Stimulated activated CD4-positive, alpha-beta T cell treated with anti-CD3 and anti-CD28 coated beads, Interleukin-2, amount 100 ng/mL, for 24 hours (primary cell): ENCODE measurements at places on chromosomes 2 and 18.

DNA sequence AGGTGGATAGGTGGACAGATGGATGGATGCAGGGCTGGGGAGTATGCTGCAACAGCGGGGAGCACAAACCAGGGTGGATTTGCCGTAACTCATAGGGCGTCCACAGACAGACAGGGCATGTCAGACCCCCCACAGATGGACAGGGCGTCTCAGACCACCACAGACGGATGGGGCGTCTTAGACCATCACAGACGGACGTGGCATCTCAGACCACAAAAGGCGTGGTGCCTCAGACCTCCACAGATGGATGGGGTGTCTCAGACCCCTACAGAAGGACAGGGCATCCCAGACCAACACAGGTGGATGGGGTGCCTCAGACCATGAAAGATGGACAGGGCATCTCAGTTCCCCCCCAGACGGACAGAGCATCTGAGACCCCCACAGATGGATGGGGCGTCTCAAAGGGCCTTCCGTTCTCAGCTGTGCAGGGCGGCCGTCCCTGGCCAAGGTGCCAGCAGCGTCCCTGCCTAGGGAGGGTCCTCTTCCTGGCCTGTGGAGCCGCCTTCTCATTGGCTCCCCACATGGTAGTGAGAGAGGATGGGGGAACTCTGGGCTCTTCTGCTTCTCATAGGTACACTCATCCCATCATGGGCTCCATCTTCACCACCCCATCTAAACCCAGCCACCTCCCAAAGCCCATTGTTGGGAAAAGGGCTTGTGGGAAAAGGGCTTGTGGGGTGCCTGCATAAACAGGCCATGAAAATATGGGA lies 2.1 kb downstream of the ANKMY1 start:
- DNase-seq, result no peak

DNA sequence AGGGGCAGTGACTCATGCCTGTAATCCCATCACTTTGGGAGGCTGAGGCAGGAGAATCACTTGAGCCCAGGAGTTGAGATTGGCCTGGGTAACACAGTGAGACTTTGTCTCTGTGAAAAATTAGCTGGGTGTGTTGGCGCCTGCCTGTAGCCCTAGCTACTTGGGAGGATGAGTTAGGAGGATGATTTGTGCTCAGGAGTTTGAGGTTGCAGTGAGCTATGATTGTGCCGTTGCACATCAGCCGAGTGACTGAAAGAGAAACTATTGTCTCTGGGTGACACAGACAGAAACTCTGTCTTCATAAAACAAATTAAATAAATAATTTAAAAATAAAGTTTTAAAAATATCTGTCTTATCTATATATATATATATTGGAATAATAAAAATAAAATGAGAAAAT lies 1844.6 kb upstream of the PIK3C3 start:
- DNase-seq, result no peak

GRCh38 chr2:233816334-233816733 lies 38.0 kb downstream of the HJURP start:
- no peak for DNase-seq

- DNase-seq, result no peak
Observed at GRCh38 chr2:112000399-112001135, 54.5 kb upstream of the TMEM87B start.

DNA sequence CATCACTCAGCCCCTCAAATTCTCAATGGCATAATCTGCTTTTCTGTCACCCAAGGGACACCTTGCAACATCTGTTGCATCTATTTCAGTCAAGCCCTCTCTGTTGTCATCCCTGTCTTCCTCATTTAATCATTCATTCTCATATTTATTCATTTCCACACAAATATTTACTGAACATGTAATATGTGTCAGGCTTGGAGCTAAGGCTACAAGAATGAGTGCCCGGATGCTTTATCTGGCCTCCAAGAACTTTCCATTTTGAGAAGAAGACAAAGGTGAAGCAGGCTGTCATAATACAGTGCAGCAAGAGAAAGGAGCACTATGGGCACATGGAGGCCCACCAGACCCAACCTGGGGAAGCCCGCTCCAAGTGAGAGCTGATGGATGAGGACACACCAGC lies 15.6 kb downstream of the IL18RAP start:
- no peak for DNase-seq

GRCh38 chr2:37456479-37456878 lies 112.0 kb downstream of the QPCT start:
- DNase-seq, result peak; percentile 23

DNA sequence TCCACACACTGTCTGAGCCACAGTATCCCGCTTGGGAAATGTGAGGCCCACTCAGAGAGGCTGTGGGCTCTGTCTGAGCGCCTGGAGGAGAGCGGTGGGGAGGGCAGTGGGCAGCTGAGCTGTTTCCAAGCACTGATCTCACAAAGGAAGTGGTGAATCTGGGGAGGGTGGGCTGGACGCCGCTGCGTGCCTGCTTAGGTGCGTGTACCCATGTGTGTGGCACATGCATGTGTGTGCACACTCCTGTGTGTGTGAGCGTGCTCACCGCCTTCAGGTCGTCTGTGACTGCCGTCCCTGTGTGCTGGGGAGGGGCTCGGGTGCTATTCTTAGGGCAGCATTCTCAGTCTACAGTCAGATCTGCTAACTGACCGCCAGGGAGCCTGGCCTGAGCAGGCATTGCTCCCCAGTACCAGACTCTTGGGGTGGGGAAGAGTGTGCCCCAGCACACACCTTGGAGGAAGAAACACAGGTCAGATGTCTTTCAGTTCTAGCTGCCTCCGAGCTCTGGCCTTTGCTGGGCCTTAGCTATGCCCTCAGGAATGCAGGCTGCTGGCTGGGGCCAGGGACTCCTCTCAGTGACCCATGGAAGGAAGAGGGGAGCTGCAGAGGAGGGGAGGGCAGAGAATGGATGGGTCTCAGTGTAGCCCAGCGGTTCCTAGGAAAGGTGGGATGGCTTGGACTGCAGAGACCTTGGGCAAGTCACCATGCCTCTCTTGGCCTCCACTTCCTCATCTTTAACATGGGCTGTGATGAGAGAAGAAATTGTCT lies 31.4 kb downstream of the KCNIP3 start:
- DNase-seq, result no peak

DNA sequence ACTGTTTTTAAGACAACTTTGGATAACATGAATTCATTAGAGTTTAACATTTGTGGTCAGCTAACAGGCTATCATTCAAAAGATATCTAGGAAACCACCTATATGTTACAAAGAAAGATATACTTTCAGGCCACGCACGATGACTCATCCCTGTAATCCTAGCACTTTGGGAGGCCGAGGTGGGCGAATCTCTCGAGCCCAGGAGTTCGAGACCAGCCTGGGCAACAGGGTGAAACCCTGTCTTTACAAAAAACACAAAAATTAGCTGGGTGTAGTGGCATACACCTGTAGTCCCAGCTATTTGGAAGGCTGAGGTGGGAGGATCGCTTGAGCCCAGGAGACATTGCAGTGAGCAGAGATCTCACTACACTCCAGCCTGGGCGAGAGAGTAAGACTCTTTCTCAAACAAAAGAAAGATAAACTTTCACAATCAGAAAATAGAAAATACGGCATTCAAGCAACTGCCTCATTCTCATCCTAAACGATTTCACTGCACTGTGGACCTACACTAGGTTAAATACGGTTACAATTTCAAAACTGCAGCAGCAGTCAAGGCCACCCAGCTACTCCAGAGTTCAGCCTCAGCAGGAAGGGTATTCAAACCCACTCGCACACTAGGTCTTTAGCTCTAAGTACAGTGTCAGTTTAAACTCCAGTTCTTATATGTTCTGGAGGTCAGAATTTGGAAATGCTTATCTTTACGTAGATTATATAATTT lies 250.0 kb upstream of the SLC39A10 start:
- peak; percentile 10 for DNase-seq

DNA sequence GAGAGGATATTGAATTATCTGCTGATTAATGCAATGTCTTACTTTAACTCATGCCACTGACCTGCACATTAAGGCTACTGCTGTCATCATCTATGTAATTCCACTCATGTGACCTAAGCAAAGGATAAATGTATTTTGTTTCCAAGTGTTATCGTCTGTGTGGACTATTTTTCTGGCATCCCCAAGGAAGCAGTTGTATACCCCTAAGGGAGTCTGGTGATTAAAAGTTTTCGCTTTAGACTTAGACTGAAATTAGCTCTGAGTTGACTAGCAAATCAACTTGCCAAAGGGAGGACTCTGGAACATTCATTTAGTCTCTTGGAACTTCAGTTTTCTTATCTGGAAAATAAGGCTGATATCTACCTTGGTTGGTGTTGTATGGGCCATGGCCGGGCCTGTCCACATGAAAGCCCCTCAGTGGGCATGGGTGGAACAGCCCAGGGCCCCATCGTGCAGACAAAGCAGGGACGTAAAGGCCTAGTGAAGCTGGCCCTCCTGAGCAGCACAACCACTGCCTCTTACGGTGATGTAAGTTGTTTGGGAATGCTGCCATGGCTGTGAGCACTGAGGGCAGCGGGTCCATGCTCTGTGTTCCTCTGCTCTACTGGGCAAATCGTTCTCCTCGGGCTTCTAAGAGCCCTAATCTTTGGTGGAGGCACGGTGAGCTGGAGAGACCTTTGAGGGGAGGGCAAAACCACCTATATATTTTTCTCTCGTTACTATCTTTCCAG lies 144.4 kb upstream of the RNF152 start:
- DNase-seq, result no peak

DNA sequence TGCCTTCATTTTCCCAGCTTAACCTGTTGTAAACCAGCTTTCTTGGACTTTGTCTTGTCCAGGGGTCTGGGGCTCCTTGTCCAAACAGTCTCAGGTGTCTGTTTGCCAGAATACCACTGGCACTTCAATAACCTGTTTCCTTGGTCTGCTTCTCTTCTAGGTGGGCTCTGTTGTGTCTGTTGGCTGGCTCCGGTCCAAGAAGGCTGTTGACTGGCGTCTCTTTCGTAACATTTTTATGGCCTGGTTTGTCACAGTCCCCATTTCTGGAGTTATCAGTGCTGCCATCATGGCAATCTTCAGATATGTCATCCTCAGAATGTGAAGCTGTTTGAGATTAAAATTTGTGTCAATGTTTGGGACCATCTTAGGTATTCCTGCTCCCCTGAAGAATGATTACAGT lies 17.0 kb downstream of the SLC20A1 start:
- DNase-seq, result no peak

GRCh38 chr2:216792222-216793021 lies 67.4 kb downstream of the TNP1 start:
- no peak for DNase-seq

DNA sequence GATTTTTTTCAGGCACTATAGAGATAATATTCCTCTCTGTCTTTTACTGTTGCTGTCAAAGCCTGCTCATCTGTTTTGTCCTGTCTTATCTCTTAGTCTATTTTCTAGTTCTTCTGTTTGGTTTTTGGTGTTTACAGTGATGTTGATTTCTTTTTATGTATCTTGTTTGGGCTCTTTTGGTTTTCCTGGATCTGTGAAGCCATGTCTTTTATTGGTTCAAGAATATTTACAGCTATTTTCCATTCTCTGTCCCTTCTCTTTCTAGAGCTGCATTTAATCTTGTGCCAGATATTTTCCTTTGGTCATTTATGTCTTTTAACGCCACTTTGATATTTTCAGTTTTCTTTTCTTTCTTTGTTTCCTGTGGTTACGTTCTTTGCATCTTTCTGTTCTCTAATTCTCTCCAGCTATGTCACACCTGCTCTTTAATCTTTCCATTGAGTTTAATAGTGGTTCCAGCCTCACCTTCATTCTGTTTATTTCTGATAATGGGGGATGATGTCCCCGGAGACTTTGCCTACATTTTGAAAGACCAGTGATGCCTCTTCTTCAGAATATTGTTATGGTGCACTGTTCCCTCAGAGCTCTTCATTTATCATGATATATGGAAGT lies 32.0 kb downstream of the SMCHD1 start:
- no peak for DNase-seq

DNA sequence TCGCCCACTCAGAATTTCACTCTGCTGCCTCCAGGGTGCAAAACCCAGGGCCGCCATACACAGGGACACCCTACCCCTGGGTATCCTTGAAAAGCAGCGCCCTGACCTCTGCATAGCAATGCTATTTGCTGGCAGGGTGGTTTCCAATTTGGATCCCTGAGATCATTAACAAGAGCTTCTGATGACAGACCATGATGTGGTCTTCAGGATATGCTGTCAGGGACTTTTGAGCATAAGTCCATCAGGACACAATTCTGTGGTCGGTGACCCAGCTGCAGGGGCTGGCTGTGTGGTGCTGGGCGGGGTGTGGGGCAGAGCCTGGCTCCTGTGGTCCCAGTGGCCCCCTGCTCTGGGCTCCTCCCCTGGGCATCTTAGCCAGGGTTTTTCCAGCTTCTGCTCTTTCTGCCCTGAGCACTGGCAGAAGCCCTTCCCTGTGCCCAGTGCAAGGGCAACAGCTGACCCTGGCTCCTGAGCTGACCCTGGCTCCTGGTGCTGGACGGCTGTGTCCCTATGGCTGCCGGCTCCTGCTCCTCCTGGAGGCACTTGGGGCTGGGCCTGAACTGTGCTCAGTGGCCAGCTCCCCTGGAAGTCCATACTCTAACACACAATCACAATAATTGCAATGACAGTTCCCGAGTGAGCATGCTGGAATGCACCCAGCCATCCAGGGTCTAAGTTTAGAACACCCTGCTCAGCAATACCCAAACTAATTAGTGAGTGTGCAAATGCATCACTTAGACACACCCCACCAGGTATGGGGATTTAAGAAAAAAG lies 271.5 kb downstream of the HDAC4 start:
- DNase-seq, result no peak

- no peak for DNase-seq
Observed at GRCh38 chr2:120887741-120888231, 152.1 kb downstream of the GLI2 start.
